Stimulated activated CD8-positive, alpha-beta memory T cell treated with anti-CD3 and anti-CD28 coated beads, Interleukin-4, amount 100 ng/mL, for 24 hours (primary cell): ENCODE measurements at places on chromosomes 11 and 22.

DNA sequence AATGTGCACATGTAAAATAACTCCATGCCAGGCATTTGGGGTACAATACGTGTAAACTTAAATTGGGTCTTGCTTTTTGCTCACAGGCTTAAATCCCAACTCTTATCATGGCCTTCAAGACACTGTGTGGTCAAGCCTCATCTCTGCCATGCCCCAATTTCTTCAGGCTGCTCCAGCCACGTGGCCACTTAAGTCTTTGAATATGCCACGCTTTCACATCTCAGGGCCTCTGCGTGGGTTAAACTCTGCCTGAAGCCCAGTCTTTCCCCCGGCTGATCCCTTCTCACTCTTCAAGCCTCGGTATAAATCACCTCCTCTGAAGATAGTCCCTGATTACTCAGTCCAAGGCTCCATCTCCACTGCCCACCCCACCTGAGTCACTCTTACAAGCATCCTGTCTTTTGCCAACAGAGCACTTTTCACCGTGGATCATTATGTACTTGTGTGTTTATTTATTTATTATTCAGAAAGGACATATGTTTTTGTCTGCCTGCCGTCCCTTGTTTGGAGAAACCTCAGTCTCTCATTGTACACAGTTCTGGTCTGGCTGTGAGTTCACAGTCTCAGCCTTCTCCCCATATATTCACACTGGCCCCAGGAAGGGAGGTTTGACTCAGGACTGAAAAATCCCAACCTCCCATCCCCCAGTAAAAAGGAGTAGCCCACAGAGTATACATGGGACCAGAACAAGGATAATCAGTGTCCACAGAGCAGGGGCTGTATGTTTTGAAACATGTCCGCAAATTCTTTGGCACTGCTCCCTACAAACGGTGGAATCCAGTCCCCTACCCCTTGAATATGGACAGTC lies 344.7 kb downstream of the MN1 start:
- no peak for DNase-seq

- no peak for DNase-seq
Measured at GRCh38 chr11:1410366-1411291, 20.9 kb downstream of the BRSK2 start.

- DNase-seq, result no peak
Measured at GRCh38 chr22:45975164-45976161, 1.5 kb downstream of the WNT7B start.

- no peak for DNase-seq
Measured at GRCh38 chr11:87447606-87448005, 409.9 kb downstream of the TMEM135 start.

DNA sequence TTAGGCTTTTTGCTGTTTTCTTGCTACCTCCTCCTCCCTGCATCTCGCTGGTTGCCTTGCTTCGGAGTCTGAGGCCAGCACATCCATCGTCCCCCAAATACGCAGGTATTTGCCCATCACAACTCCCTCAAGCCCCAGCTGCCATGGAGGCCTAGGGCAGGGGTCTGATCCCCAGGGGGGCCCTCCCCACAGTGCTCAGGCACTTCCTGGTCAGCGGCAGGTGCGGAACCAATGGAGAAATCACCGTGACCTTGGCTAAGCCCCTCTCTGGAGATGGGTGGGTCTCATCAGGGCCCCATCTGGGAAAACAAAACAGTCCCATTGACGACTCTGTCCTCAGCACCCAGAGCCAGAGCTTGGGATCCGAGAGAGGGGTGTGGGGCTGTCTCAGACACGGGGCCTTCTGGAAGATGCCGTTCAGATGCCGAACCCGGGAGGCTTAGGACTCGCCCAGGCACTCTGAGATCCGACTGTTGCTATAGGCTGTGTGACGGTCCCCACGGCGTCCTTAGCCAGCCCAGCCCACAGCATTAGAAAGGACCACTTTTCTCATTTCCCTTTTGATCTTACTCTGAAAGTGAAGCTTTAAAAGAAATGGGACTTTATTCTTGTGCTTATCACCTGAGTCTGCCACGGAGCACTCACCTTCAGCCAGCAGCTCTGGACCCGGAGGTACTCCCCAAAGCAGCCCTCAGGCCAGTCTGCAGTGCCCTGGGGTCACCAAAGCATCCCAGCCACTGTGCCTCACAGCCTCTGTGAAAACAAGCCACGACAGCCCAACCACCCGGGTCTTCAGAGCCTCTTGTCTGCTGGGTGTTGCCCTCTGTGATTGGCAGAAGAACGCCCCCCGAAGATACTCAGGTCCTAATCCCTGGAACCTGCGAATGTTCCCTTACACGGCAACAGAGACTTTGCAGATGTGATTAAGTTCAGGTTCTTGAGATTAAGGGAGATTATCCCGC lies 61.2 kb upstream of the SLC22A12 start:
- DNase-seq, result no peak

DNA sequence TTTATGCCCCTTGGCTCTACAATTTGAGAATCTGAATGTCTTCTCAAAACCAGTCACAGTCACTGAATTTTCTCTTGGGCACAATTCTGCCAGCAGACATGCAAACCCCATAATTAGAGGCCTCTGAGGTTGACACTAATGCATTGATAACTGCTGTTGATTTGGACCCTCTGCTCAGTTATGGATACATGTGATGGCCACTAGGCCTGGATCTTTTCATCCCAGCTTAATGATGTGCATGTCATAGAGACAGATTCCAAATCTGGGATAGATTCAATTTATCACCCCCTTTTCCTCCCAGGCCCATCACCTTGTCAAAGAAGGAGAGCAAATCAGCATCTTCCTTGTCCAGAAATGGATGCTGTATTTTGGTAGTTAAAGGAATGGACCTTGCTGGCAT lies 92.2 kb downstream of the C11orf91 start:
- no peak for DNase-seq

GRCh38 chr11:72718101-72718501 lies 34.1 kb downstream of the ARAP1 start:
- no peak for DNase-seq

- no peak for DNase-seq
Measured at GRCh38 chr11:128595221-128595620, 7.9 kb upstream of the ETS1 start.

DNA sequence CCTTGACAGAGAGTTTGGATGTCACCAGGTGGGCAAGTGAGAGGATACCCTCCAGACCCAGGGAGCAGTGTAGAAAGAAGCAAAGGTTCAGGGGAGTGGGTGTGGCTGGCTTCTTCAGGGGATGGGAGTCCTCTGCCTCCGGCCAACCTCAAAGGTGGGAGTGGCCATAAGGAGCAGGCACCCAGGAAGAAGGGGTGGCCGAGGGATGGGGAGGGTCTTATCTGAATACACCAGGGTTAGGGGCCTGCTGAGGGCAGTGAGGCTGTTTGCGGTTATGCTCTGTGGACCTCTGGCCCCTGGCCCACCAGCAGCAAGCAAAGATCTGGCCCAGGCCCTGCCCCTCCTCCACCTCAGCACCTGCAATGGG lies 6.2 kb downstream of the NFAM1 start:
- DNase-seq, result no peak

DNA sequence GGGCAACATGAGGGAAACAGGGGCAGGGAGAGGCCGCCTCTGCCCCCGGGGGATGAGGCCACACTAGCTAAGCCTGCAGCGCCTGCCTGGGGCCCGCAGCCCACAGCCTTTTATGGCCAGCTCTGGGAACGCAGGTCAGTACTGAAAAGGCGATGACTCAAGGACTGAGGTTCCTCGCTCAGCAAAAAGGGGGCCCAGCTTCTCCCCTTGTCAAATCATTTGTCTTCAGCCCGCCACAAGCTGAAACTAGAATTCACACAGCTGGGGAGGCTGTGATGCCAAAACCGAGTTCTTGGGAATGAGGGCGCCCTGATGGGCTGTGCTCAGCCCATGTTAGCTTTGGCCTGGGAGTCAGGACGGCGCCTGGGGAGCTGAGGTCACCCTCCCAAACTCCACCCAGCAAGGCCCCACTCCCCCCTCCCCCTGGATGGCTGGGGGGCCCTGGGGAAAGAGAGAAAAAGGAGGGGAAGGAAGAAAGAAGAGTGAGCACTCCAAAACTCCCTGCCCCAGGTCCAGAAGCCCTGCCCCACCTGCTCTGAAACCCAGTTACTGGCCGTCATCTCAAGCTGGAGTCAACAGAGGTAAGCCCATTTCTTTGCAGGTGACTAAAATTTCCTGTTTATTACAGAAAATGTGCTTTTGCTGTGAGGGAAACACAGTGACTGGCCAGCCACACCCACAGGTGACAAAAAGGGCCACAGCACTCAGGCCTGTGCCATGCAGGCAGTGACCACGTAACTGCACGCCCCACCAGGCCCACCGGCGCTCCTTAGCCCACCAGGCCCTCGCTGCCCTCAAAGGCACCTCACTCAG lies 13.7 kb downstream of the EHD1 start:
- peak; percentile 56 for DNase-seq

DNA sequence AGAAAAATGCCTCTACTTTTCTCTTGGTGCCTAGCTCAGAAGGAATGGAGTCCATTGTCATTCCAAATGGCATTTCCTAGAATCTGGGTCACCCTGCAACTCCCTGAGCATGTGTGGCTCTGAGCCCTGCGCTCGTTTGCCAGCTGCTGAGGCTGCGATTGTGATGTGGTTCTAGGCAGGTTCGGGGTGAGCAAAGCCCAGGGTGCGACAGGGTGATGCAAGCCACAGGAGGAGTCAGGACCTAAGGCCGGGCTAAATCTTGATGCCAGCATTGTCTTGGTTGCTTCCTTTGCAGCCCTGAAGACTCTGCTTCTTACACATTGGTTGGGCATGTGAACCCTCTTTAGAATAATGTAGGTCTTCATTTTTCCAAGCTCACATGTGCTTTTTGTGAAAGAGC lies 131.0 kb downstream of the MORC2 start:
- no peak for DNase-seq

DNA sequence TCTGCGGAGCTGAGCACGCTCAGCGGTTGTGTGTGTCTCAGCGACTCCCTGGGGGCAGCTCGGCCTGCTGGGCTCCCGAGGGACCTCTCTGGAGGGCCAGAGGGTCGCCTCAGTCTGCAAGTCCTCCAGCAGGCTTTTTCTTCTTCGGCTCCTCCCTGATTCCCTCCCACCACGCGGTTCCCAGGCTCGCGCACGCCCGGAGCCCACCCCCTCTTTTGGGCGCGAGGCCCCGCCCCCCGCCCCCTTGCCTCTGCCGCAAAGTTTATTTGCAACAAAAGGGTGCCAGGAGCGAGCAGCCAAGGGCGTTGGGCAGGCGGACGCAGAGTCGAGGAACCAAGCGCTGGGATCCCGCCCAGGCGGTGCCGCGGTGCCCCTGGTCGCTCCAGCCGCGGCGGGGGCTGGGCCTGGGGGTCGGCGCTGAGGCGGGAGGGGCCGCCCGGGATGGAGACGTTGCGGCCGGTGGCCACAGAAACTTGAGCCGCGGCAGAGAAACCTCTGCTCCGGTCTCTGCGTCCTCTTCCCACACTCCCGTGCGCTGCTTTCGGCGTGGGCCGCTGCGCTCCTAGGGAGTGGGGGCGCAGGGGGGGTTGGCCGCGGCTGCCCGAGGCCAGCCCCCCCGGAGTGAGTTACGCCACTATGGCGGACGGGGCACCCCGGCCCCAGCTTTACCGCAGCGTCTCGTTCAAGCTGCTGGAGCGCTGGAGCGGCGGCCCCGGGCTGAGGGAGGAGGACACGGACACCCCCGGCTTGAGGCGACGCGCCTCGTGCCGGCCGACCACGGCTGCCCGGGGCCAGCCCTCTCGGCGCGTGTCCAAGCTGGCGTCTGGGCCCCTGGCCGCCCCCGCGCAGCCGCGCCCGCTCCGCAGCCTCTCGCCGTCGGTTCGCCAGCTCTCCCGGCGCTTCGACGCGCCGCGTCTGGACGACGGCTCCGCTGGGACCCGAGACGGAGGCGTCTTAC lies at the start of gene ARHGEF17:
TSS of gene ARHGEF17 (plus strand) at position 274 of the 958 bp plus-strand sequence. CDS start at position 637, 363 bp downstream.
- peak; percentile 15 for DNase-seq

- no peak for DNase-seq
Measured at GRCh38 chr11:29093416-29094120, 923.3 kb downstream of the KCNA4 start.

GRCh38 chr11:97621282-97621681 lies 1231.5 kb downstream of the JRKL start:
- no peak for DNase-seq

DNA sequence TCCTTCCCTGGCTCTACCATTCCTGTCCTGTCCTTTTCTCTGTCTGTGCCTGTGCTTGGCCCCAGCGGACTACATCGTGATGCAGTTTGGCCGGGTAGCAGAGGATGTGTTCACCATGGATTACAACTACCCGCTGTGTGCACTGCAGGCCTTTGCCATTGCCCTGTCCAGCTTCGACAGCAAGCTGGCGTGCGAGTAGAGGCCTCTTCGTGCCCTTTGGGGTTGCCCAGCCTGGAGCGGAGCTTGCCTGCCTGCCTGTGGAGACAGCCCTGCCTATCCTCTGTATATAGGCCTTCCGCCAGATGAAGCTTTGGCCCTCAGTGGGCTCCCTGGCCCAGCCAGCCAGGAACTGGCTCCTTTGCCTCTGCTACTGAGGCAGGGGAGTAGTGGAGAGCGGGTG lies 20.4 kb downstream of the TUB start:
- no peak for DNase-seq

- no peak for DNase-seq
Measured at GRCh38 chr11:78564490-78565467, 9.9 kb downstream of the NARS2 start.

DNA sequence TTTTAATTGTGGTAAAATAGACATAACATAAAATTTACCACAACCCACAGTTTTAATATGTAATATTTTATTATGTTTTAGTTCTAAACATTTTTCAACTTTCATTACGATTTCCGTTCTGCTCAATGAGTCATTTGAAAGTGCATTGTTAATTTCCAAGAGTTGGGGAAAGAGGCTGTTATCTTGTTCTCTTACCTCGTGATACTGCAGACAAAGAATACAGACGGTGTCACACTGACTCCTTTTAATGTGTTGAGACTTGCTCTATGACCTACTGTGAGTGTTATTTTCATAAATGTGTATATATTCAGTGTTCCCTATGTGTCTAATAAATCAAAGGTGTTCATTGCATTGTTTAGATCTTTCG lies 10.8 kb upstream of the RAC2 start:
- no peak for DNase-seq

- DNase-seq, result no peak
Measured at GRCh38 chr11:1390569-1391164, 933 bp downstream of the BRSK2 start.
